ENCODE measurements at places on chromosomes 1 and 21.

- no peak for DNase-seq
Observed at GRCh38 chr1:114468047-114468446, 43.0 kb downstream of the TRIM33 start.

- DNase-seq = no peak
Observed at GRCh38 chr1:218664385-218665170, 319.4 kb downstream of the TGFB2 start.

DNA sequence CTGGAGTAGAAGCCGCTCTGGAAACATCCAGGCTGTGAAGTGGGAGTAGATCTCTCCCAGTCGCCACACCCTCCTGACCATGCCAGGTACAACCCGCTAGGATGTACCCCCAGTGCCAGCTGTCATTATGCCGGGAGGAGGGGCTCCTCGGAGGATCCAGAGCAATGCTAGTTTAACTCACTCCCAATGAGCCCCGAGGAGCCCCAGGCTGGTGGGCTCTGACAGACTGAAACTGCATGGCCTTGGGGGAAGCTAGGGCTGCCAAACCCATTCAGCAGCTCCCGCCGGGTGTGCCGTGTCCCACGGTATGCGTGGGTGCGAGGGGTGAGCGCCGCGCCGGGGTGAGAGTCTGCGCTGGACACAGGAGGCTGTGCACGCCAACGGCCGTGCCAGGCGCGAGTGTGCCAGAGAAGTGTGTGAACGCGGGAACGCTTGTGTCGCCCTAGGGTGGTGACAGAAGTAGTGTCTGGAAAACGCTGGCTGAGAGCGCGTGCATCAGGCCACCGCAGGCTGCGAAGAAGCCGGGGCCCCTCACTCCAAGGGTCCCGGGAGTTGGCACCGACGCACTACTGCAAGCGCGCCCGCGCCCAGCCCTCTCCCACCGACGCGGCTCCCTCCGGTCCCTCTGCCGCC lies 177.1 kb upstream of the EDN2 start:
- DNase-seq = no peak

GRCh38 chr1:71706029-71706671 lies 576.2 kb downstream of the NEGR1 start:
- no peak for DNase-seq

Measured in COLO829 (cell line).